Astrocyte of the spinal cord (primary cell): ENCODE measurements at places on chromosomes 16 and 17.

DNA sequence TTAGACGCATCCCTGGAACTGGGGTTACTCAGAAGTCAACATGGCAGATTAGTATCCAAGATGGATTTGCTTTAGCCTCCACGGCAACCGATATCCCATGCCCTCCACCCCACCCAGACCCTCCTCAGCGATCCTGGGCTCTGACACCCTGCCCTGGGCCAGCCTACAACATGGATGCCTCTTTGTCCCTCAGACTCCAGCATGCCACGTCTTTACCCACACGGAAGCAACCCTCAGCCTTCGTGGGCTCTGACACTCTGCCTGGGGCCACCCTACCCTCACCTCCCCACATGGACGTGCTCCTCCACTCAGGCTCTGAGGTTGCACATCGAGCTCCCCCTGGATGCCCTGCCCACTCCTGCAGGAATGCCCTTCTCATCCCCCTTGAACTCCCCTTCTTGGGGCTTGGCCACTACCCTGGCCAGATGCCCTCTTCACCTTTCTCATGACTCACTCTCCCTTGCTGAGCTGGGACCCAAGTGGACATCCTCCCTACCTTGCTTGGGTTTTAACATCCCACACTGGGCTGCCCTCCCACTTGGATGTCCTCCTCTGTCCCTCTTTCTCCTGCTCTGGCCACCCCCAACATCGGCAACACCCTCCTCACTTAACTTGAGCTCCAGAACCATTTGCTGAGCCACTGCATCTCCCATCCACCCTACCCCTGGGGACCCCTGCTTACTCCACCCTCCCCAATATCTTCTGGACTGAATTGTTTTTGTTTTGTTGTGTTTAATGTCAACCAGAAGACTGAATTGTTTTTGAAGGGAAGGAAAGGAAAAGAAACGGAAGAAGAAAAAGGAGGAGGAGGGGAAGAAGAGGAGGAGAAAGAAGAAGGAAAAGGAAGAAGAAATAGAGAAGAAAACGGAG lies 18.3 kb upstream of the TMEM92 start:
- DNase-seq: no peak

DNA sequence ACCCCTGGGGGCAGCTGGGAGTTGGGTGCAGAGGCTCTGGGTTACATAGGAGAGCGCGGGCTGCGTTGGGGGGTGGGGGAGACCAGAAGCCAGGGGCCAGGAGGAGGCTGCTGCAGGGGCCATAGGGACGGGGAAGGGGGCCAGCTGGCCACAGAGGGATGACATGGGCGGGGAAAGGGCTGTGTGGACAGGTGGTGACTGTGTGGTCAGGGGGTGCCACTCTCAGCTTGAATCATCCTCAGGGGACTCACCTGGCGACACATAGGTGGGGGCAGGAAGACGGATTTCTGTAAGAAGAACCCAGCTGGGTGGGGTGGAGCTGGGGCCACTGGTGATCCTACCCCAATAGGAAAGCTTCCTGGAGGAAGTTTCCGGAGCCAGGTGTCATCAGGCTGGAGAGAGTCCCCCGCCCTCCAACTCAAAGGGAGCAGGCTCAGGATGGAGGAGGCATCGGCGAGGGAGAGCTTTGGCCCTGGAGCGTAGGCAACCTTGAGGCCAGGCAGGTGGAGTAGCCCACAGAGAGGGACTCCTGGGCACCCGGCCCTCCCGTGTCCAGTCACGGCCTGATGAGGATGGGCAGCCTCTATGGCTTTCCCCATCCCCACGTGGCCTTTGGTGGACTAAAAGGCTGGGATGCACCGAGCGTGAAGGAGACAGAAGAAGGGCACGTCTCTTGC lies 1.2 kb downstream of the TRPV3 start:
- no peak for DNase-seq

- no peak for DNase-seq
These were observed 31.1 kb upstream of the PAFAH1B1 start for GRCh38 chr17:2562162-2562858.

DNA sequence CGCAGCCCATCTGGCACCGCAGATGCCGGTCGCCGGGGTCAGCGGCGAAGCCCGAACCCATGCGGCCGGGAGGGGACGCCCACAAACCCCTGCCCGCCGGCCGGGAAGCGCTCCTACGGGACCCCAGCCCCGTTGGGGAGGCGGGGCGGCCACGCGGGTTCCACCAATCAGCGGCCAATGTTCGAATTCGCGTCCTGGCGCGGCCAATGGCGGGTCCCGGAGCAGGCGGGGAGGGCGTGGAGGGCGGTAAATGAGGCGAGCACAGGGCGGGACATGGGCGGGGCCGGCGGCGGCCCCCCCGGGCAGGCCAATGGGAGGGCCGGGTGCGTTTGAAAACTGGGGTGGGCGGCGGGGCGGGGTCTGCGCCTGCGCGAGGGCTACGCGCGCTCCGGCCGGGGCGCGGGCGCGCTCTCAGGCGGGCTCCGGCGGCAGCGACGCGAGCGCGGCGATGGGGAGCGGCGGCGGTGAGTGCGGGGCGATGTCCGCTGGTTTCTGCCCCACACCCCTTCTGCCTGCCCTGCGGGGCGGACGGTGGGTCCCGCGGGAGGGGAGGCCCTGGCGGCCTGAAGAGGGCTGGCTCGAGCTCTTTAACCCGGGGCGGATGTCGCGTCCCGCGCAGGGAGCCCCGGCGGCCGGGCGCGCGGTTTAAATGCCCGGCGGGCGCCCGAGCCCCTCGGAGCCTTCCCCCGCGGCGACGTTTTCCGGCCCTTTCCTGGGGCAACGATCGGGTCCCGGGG lies at the start of gene CCNF:
Gene CCNF, plus strand, starts transcription at position 414 of the 737 bp plus-strand sequence. Its CDS starts 35 bp downstream, at position 449.
- peak; percentile 96 for DNase-seq

- no peak for DNase-seq
These were observed 586 bp downstream of the MEAK7 start for GRCh38 chr16:84503751-84504395.

DNA sequence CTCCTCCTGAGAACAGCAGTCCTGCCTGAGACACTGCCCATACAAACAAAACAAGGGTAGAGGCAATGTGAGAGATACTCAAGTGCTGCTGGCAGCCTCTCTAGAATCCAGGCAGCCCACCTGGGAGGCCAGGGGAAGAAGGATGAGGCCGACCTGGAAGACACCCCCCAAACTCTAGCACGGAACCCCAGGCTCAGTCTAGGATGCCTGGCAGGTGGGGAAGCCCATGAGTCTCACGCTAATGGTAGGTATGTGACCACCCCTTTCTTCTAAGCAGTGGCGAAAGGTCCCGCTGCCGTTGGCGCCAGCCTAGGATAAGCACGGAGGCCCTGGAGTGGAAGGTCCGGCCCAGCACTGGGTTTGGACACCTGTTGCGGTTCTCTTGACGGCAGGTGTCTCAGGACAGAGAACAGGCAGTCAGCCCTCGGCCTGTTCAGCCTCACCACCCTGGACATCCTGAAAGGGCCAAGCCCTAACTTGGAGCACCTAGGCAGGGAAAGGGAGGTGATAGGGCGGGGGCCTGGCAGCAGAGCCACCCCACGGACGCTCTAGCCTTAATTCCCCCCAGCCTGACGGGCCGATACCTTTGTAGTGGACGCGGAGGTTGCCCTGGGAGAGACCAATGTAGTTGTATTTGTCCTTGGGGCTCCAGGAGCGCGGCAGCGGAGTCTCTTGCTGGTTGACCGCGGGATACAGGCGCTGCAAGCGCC lies 487 bp downstream of the RANBP10 start:
- no peak for DNase-seq

- DNase-seq: peak; percentile 92
These were observed 756 bp downstream of the TAX1BP3 start for GRCh38 chr17:3667366-3668278.

- DNase-seq: no peak
These were observed 64.7 kb downstream of the ELAC2 start for GRCh38 chr17:12953156-12953555.

GRCh38 chr16:52521570-52521969 lies 25.4 kb downstream of the TOX3 start:
- DNase-seq: no peak
